T-cell (primary cell): ENCODE measurements at places on chromosomes 5 and 9. TPM values are rescaled to one million over a fixed set of nuclear protein-coding genes. Genes with fewer than 3 reads are reported as not detected.

The SEC16A gene
- 78.5 TPM for total RNA-seq

The TLX3 gene
- total RNA-seq, result not detected

DNA sequence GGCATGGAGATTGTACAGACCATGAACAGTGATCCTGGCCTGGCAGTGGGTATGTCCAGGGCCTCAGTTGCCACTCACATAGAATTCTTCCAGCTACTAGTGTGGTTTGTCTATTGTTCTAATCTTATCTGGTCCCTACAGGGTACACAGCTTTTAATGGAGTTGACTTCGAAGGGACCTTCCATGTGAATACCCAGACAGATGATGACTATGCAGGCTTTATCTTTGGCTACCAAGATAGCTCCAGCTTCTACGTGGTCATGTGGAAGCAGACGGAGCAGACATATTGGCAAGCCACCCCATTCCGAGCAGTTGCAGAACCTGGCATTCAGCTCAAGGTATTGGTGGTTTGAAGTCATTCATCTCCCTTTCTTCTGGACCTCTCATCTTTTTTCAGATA is 43.8 kb downstream of the THBS4 start:
- no peak for DNase-seq

DNA sequence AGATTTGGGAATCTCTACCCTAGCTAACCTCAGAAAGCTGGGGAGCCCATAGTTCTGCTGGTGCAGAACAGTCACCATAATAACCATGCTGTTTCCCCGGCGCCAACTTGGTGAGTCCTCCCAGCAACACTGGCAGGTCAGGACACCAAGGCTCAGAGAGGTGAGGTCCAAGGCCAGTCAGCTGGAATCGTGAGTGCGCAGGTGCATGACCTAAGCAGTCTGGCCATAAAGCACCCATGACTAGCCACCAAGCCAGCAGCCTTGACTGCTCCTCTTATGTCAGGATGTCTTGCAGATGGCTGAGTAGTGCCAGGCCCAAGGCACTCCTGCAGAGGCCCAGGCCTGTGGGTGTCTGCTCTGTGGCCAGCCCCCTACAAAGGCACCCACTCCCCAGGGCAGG is 2.6 kb downstream of the RNF44 start:
- DNase-seq, result no peak

GRCh38 chr5:108578791-108579190 is 168.9 kb upstream of the FER start:
- DNase-seq, result no peak

DNA sequence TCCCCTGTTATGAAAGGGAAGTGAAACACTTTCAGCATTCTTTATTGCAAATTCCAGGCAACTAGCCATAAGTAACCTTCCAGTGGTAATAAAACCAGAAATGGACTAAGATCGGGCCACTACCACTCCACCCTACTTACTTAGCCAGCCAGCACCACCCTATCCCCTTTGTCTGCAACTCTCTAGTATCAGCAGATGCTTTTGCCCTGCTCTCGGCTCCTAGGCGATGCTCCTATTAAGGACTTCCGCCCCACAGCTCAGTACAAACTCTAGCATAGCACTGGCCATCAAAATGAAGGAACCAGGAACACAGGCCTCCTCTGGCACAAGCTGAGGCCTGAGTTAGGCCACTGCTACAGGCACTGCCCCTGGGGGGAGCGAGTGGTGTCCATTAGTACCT is 81.2 kb downstream of the GLDC start:
- no peak for DNase-seq

GRCh38 chr5:11892832-11893231 is 11.4 kb downstream of the CTNND2 start:
- no peak for DNase-seq

DNA sequence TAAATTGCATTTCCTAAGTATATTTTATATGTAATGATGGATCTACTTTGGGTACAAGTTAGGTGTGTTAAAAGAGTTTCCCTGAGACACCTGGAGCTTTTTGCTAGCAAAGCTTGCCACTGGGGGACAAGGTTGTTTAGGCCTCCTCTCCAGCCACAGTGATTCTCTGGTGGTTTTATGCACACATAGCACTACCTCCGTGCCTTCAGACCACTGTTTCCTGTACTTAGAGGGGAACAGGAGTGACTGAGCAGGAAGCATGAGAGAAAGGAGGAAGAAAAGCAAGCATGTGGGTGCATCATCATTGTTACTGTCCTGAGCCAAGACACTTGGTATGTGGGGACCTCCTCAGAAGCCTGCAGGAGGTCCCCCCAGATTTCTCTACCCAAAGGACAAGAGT is 272.1 kb downstream of the RASEF start:
- DNase-seq, result no peak
